ENCODE measurements at places on chromosomes 16 and 17. TPM values are rescaled to one million over a fixed set of nuclear protein-coding genes. Genes with fewer than 3 reads are reported as not detected.

The CACNG4 gene
- total RNA-seq = not detected

The GDPD1 gene
- 7.9 TPM for total RNA-seq

The GPRC5C gene
- total RNA-seq = not detected

The ABCC6 gene
- total RNA-seq = under 0.01 TPM

The DHRS7C gene
- not detected for total RNA-seq

The NRN1L gene
- total RNA-seq = 0.66 TPM

The SEC14L5 gene
- not detected for total RNA-seq

The BCAR1 gene
- total RNA-seq = 266 TPM

The TBC1D3G gene
- not detected for total RNA-seq

The FAHD1 gene
- 57.3 TPM for total RNA-seq

The LRRC75A gene
- 1.6 TPM for total RNA-seq

The MFAP4 gene
- total RNA-seq = not detected

The PSME3IP1 gene
- 90.6 TPM for total RNA-seq

The KRTAP4-6 gene
- not detected for total RNA-seq

The TSR1 gene
- 66.4 TPM for total RNA-seq

The ZNF48 gene
- 10.5 TPM for total RNA-seq

The TP53TG3 gene
- not detected for total RNA-seq

The UBFD1 gene
- 99.2 TPM for total RNA-seq

The FBXL16 gene
- 0.65 TPM for total RNA-seq

The JUP gene
- total RNA-seq = 115 TPM
